LNCaP clone FGC (cell line): ENCODE measurements at places on chromosomes 11 and 22.

- no peak for DNase-seq
Observed at GRCh38 chr11:73374151-73374550, 2.0 kb upstream of the RELT start.

- no peak for DNase-seq
Observed at GRCh38 chr11:61482513-61482912, 26.0 kb upstream of the LRRC10B start.

GRCh38 chr22:47331750-47332149 lies 569.3 kb downstream of the TBC1D22A start:
- no peak for DNase-seq

DNA sequence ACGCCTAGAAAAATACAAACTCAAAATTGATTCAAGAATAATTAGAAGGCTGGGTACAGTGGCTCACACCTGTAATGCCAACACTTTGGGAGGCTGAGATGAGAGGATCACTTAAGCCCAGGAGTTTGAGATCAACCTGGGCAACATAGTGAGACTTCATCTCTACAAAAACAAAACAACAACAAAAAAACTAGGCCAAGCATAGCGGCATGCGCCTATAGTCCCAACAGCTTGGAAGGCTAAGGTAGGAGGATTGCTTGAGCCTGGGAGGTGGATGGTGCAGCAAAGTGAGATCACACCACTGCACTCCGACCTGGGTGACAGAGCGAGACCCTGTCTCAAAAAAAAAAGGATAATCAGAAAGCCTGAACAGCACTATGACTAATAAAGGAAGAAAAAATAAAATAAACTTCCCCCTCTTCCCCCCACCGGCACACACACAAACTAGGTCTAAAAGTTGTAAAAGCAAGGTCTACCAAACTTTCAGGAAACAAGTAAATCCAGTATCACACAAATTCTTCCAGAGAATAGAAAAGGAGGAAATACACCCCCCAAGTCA lies 35.8 kb downstream of the RRAS2 start:
- DNase-seq = no peak

GRCh38 chr11:6992026-6992425 lies 28.1 kb downstream of the ZNF214 start:
- DNase-seq = no peak

- no peak for DNase-seq
Observed at GRCh38 chr11:56916587-56916986, 72.1 kb upstream of the OR5AK2 start.

GRCh38 chr22:37943136-37943824 lies 10.1 kb downstream of the C22orf23 start:
- DNase-seq = peak; percentile 81

DNA sequence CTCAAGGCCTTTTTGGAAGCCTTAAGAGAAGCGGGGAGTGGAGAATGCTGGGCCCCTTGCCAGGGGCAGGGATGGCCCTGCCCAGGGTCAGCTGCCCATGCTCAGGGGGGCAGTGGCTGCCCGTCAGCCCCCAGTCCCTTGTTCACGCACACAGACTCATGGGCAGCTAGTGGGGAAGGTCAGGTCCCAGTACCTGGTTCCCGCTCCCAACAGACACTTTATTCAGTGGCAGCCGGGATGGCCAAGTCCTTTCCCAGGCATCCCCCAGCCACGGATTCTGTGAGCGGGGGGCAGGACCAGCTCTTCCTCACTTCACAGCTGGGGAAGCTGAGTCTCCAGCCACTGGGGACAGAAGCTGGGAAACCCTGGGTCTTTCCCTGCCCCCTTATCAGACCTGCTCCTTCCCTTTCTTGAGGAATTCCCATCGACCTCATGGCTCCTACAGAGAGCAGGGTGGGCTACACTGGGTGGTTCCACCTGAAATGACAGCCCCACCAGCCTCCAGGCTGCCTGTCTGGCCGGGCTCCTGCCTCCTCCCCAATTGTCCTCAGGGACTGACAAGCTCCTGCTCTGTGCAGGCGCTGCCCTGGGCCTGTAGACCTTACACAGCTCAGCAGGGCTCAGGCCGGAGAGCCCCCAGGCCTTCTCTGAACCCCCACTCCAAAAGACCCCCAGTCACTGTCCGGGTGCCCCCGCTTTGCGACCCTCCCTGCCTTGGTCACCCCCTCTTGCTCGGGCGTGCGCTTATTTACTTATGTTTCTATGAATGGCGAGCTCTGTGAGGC lies 61.0 kb upstream of the FGF3 start:
- DNase-seq = no peak

DNA sequence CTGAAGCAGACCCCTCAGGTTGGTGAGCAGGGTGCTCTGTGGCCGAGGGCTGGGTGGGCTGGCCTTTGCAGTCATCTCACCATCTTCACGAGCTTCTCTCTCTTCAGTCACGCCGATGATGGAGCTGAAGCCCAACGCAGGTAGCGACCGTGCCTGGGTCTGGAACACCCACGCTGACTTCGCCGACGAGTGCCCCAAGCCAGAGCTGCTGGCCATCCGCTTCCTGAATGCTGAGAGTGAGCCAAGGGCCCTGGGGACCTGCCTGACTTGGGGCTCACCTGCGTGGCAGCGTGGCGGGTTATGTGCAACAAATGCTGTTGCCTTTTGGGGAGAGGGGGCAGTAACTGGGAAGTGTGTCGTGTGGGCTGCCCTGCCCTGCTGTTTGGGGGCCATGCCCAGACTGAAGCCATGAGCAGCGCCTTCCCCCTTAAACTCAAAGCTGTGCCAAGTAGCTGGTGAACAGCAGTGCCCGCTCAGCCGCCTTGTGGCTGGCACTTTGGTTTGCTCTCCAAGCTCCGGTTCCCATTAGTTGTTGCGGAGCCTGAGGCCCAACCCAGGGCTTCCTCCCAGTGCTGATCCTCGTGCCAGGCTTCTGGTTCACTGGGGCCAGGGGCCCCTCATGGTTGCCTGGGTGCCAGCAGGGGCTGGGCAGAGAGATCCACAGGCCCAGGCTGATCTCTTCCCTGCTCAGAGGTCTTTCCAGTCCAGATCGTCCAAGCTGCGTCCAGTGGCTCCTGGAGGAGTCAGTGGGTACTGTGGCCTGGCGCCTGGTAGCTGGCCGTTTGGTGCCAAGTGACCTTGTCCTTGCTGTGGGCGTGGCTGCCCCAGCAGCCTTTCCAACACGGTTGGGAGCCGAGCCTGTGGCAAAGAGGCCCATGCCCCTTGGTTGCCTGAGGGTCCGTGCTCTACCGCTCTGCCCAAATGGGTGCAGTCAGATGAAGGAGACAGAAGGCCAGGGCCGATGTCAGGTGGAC lies 6.1 kb upstream of the ZDHHC8 start:
- no peak for DNase-seq

DNA sequence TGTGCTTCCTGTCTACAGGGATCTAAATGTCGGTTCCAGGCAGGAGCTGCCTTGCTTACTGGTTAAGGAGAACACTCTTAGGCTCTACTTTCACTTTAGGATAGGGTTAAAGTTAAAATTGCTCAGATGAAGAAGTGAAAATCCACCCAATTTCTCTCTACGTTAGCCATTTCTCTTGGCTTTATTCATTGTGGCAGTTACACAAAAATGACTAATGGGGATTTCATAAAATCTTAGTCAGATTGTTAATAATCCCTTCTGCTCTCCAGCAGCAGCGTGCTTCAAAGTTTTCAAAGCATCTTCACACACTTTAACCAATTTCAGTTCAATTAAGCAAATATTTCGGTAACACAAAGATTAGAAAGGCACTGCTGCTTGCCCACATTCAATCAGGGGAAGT lies 58.4 kb upstream of the RCN1 start:
- DNase-seq = no peak

DNA sequence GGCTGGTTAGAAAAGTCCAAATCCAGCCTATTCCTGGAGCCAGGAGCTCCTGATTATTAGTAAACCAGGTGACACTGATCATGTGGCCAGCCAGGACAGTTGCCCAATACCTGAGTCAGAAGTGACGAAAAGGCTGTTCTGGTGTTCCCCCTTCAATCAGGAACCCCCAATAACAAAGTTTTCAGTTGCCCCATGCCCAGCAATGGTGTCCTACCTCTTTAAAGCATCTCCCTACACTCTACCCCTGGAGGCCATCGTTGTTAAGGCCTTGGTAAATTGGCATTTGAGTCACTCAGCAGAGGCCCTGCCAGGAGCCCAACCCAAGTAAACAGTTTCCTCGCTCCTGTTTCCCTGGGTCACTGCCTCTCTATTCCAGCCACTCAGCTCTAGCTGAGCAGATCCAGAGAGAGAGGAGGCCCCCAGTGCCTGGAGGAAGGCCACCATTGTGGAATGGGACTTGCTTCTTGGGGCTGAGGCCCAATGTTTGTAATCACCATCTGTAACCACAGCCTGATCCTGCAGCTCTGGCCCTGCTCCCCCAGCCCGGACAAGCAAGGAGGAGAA lies 25.0 kb downstream of the ARHGAP1 start:
- DNase-seq = peak; percentile 18

DNA sequence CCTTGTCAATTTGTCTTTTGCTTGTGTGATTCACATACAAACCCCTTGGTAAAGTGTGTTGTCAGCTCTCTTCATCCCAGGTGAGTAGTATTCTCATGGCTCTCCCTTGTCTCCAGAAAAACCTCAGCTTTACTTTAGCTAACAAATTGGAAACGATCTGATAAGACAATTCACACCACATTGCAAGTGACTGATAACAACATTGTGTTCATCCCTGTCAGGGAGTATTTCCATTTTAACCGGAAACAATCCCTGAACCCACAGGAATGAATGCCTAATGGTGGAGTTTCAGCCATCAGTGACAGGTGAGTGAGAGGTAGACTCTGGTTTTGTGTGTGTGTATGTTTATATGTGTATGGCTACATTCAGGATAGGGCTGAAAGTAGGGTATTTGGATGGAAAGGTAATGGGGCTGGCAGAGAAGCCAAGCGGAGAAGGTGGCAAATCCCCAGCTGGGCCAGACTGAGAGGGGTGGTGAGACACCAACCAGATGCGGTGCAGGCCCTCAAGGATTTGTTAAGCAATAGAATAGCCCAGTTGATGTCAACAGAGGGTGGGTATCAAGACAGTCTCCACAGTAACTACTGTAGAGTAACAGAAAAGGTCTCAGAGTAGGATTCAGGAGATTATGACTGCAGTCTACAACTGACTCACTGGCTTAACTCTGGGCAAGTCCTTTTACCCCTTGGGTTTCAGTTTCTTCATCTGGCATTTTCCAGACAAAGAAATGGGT lies 7.6 kb downstream of the LRRC51 start:
- no peak for DNase-seq

DNA sequence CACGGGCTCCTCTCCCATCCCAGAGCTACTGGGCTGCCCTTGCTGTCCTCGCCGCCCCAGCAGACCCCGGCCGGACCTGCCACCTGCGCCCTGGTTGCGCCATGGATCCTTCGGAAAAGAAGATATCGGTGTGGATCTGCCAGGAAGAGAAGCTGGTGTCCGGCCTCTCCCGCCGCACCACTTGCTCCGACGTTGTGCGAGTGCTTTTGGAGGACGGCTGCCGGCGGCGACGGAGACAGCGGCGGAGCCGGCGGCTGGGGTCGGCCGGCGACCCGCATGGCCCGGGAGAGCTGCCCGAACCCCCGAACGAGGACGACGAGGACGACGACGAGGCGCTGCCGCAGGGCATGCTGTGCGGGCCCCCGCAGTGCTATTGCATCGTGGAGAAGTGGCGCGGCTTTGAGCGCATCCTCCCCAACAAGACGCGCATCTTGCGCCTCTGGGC lies 382 bp downstream of the RASSF10 start:
- no peak for DNase-seq

- DNase-seq = no peak
Observed at GRCh38 chr11:118911880-118912741, 13.6 kb downstream of the BCL9L start.

GRCh38 chr11:2929950-2930703 lies 907 bp upstream of the PHLDA2 start:
- DNase-seq = no peak

DNA sequence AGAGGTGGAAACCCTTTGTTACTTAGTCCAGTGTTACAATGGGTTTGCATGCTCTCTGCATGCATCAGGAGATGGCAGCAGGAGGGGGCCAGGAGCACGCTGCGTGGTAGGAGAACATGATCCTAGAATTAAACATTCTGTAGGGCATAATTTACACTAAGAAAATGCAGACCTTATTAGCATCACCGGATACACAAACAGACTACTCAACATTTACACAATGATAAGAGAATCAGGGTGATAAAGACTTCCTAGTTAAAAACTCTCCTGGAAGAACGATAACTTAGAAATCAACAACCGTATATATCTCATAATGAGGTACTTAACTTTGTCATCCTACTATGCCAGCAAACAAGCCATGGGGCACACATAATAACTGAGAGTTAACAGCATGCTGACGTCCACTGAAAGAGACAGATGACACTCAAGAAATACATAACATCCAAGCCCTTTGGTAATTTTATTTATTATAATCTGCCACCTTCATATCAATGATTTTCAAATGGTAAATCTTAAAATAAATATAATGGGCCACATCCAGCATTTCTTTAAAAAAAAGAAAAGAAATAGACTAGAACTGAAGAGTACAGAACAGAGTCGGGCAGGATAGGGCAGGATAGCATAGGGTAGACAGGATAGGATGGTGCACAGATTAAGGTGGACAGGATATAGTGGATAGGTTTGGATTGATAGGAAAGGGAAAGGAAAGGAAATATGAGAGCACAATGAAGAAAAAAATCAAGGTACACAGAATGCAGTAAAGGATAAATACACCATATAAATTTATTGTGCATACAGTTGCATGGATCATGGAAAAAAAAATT lies 27.5 kb downstream of the CADM1 start:
- no peak for DNase-seq

DNA sequence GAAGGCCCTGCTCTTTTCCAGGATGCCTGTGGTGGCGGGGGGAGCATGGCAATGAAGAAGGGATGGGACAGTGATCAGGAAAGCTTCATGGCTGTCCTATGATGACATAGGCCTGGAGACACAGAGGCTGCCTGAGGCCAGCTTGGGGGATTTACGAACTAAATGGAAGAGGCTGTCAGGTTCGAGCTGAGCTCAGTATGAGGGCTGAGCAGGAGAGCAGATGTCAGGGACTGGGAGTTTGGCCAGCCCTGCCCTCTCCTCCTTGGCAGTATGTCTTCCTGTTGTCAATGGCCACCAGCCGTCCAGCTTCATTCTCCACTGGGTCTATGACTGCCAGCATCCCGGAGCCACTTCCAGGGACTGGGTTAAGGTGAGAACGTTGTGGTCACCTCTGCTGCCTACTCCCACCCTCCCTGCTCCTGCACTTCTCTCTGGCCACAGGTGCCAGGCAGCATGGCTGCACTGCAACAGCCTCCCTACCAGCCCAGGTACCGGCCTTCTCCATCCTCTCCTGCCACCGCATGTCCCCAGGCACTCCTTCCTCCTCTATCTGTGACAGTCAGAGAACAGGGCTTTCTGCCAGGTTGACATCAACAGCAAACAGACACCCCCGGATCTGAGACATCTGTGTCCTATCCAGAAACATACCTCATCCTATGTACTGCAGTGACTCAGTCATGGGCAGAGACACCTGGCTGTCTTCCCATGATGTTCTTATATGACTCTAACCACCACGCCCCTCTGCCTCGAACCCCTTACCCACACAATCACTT lies 75.1 kb downstream of the KIRREL3 start:
- DNase-seq = no peak
